ENCODE measurements at places on chromosomes 5 and 9. TPM values are rescaled to one million over a fixed set of nuclear protein-coding genes. Genes with fewer than 3 reads are reported as not detected.

MYOZ3 gene
- 10.2 TPM for total RNA-seq

PTPRD gene
- 16.2 TPM for total RNA-seq

CRHBP gene
- 430 TPM for total RNA-seq

ADGRD2 gene
- total RNA-seq = under 0.01 TPM

MAP1B gene
- total RNA-seq = 0.54 TPM

STKLD1 gene
- 0.81 TPM for total RNA-seq

WDR31 gene
- 3.2 TPM for total RNA-seq

- no peak for DNase-seq
Measured at GRCh38 chr5:159965031-159965837, 43.7 kb upstream of the TTC1 start.

DNA sequence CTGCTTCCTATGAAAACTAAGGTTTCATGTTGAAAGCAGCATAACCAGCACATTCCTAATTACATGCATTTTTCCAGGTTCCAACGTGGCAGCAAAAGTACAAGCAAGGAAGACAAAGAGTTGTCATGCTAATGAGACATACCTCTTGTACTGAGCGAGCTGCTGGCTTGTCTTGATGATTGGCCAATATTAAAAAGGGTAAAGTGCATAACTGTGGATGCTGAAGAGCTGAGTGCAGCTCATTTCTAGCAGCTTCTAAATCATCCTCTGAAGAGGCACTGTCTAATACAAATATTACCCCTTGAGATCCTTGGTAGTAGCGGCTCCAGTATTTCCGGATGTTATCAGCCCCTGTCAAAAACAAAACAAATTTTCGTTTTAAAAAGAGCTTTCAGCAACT is 197.3 kb downstream of the ARL15 start:
- no peak for DNase-seq

- no peak for DNase-seq
Measured at GRCh38 chr5:54552446-54552845, 34.9 kb downstream of the SNX18 start.

DNA sequence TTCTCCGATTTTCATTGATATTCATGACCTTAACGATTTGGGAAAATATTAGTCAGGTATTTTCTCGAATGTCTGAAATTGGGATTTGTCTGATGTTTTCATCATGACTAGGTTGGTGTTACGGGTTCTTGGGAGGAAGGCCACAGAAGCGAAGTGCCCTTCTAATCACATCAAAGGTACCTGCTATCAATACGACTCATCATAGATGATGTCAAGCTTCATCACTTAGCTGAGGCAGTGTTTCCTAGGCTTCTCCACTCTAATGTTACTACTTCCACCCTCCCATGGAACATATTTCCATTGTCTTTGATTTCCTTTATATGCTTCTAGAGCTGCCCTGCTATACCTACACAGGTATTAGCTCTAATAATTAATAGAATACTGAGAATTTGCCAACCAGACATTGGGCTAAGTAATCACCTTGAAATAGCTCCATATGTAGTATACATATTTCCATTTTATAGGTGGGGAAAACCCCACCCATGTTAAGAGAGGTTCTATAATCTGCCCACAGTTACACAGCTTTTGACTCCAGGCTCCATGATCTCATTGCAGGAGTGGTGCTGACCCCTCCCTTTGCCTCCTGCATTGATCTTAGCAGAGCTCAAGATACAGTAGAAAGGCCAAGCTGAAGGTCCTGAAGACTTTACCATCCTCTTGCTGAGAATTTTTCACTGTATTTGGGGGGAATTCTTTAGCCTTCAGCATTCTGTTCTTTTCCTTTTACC is 238.6 kb upstream of the ADAMTSL1 start:
- DNase-seq = no peak

- no peak for DNase-seq
Measured at GRCh38 chr5:157959370-157959769, 100.4 kb upstream of the CLINT1 start.

- no peak for DNase-seq
Measured at GRCh38 chr9:119453490-119453911, 84.3 kb upstream of the BRINP1 start.

GRCh38 chr5:884345-885126 is 8.1 kb downstream of the BRD9 start:
- no peak for DNase-seq

All from hematopoietic multipotent progenitor cell (in vitro differentiated cells).